Mesenchymal stem cell (in vitro differentiated cells and primary cell): ENCODE measurements at places on chromosomes 7 and 10.

DNA sequence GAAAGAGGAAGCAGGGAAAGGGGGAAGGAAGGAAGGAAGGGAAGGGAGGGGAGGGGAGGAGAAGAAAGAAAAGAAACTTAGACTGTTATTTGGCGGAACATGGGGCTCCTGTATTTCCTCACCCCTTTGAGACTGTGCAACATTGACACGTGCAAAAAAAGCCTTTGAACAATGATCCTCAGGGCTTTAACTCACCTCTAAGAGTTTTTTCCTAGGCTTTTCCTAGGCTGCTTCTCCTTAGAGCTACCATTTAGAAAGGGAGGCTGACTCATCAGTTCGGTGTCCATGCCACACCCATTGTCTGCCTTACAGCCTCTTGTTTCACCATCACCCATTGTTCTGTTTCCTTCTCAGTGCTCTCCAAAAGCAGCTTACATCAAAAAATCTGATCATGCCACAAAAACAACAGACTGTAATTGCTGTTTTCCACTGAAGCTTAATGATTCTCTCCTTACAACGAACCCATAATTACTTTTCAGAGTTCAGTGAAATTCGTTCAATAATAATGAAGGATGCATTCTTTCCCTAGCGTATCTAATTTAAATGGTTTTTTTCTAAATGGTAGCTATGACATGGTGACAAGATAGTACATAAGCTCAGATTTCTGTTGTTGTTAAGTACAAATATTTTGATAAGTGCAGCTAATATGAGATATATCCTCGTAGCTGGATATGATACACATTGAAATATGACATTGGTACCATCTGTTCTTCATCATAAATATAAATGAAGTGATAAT lies 90.8 kb downstream of the PRLHR start:
- DNase-seq = no peak

DNA sequence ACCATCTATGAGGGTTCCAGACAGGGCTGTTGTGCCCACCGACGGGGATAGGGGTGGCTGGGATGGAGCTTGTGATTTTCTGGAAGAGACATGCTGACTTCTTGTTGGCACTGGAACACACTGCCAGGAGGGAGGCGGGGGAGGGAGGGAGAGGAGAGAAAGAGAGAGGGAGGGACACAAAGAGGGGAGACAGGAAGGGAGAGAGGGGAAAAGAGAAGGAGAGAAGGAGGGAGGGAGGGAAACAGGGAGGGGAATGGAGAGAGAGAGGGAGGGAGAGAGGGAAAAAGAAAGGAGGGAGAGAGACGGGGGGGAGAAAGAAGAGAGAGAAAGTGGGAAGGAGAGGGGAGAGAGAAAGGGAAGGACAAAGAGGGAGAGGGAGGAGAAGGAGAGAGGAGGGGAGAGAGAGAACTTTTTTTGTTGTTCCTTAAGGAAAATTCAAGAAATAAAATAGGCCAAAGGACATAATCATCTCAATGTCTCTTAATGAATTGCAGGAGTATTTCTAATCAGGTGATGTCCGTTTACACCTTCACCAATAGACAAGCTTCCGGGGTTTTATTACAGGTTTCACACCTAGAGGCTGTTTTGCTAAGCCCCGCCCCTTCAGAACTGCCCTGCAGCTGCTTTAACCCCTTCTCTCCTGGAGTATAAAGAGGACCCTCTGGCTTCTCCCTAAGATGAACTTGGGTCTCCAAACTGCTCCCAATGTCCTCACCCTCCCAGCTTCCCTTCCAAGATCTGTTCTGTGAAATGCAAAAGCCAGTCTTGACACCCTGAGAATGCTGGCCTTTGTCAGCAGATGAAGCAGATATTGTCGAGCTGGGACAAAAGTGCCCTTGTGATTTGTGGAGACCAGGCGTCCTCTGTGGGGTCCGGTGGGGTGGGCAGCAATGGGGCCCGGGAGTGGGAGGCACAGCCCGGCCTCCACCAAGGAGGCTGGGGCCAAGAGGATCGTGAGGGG lies 82.0 kb upstream of the GTF2IRD1 start:
- peak; percentile 39 for DNase-seq

DNA sequence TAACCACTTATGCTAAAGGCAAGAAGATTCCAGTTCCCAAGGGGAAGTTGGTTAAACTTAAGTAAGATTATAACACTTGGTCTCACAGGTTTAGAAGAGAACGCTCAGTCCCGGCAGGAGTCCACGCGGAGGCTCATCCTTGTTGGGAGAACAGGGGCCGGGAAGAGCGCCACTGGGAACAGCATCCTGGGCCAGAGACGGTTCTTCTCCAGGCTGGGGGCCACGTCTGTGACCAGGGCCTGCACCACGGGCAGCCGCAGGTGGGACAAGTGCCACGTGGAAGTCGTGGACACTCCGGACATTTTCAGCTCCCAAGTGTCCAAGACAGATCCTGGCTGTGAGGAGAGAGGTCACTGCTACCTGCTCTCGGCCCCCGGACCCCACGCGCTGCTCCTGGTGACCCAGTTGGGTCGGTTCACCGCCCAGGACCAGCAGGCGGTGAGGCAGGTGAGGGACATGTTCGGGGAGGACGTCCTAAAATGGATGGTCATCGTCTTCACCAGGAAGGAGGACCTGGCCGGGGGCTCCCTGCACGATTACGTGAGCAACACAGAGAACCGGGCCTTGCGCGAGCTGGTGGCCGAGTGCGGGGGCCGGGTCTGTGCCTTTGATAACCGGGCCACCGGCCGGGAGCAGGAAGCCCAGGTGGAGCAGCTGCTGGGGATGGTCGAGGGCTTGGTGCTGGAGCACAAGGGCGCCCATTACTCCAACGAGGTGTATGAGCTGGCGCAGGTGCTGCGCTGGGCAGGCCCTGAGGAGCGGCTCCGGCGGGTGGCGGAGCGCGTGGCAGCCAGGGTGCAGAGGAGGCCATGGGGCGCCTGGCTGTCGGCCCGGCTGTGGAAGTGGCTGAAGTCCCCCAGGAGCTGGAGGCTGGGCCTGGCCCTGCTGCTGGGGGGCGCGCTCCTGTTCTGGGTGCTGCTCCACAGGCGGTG lies 3.8 kb downstream of the GIMAP1 start:
- DNase-seq = no peak

- peak; percentile 15 for DNase-seq
Observed at GRCh38 chr10:58475322-58476277, 37.1 kb upstream of the BICC1 start.

- DNase-seq = no peak
Observed at GRCh38 chr7:150755473-150756099, 18.4 kb downstream of the GIMAP5 start.

- DNase-seq = no peak
Observed at GRCh38 chr10:59682986-59683937, 26.4 kb downstream of the SLC16A9 start.

DNA sequence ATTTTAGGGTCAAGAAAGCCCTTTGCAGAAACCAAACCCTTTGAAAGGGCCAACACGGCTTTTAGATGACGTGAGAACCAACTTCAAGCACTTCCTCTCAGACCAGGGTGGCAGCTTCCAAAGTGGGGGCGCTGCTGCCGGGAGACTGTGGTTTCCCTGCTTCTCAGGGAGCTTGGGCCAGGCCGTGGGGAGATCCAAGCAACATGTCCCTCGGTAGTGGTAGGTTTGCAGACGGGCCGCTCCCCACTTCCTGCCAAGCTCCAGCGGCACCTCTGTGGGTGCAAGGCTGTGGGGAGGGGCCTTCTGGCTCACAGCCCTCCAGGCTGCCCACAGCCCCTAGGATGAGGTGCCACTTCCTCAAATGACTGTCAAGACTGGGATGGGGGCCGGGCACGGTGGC lies 132.4 kb downstream of the FAM53B start:
- DNase-seq = no peak

DNA sequence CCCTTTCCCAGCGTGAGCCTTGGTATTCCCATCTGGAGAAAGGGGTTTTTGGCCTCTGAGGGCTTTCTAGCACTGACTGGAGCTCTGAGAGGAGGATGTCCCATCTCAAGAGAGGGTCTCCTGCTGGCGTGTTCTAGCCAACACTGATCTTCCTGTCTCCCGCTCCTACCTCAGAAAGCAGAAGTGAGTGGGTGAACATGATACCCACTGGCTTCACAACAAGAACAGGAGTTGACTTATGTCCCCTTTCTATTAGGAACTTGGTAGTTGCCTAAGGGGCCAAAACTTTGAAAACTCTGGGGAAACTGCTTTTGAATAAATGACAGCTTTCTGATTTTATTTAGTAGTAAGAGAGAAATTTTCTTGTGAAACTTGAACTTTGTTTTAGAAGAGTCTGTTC lies 113.1 kb upstream of the ADCY1 start:
- no peak for DNase-seq

DNA sequence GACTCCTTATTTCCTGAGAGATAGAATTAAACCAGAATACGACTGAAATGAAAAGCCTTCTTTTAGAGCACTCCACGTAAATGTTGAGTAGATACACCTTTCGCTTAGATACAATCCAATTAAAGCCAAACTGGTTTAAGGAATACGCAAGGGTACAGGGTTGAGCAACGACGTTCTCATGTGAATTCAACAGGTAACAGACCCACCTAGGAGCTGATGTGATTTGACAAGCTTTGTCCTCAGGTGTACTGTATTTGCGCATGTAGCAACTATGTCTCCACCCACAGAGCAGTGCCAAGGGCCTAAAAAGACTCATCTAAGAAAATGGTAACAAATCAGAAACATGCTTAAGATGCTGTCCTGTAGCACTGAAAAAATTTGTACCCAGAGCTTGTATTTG lies 139.6 kb downstream of the GATA3 start:
- no peak for DNase-seq

GRCh38 chr10:42754155-42755027 lies 28.2 kb upstream of the BMS1 start:
- DNase-seq = peak; percentile 25

DNA sequence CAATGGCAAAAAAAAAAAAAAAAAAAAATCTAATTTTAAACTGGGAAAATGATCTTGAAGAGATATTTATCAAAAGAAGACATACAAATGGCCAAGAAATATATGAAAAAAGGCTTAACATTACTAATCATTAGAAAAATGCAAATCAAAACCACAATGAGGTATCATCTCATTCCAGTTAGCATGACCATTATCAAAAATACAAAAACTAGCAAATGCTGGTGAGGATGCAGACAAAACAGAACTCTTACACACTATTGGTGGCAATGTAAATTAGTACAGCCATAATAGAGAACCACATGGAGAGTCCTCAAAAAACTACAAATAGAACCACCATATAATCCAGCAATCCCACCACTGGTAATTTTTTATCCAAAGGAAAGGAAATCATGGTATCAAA lies 489.6 kb downstream of the TNS3 start:
- DNase-seq = no peak

DNA sequence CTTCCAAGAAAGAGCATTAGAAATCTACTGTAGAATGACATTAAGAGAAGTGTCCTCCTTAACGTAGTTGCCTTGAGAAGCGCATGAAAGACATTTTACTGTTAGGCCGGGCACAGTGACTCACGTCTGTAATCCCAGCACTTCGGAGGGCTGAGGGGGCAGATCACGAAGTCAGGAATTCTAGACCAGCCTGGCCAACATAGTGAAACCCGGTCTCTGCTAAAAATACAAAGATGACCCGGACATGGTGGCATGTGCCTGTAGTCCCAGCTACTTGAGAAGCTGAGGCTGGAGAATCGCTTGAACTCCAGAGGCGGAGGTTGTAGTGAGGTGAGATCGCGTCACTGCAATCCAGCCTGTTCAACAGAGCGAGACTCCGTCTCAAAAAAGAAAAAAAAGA lies 28.9 kb downstream of the TARP start:
- no peak for DNase-seq

DNA sequence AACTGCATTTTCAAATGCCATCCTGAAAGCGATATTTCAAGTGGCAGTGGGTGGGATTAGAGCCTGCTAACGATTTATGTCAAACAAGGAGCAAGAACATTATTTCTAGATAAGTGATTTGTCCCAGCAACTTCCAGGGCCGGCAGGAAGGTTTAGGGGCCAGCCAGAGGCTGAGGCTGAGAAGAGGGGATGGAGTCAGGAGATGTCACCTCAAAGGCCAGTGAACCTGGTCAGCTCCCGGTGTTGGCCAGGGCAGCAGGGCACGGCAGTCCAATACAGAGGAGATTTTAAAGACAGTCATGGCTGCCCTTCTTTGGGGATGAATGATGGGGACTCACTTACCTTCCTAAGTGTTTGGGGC lies 105.7 kb upstream of the PPIF start:
- no peak for DNase-seq

GRCh38 chr10:124403548-124403947 lies 15.2 kb downstream of the OAT start:
- peak; percentile 88 for DNase-seq

DNA sequence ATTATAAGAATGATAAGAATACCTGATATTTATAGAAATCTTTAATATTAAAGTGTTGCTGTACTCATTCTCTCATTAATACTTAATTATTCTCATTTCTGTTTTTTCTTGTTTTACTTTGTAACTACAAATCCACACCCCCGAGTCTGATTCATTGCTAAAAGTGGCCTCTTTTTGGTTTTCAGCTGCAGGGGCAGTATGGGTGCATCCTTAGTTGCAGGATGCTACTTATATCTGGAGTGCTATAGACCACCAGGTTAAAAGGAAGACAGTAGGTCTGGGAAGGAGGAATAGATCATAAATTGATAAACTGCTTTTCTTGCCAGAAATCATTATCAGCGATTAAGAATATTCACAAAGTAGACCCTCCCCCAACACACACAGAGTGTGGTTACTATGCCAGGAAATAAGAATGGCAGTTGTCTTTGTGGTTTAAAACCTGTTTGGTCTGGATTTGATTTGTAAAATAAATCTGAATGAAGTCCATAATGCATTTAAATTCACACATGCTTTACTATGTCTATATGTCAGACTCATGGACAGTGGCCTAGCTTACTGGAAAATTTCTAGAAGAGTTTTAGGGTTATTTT lies 96.5 kb downstream of the NRF1 start:
- no peak for DNase-seq

- DNase-seq = no peak
Observed at GRCh38 chr7:4835398-4836205, 26.2 kb downstream of the PAPOLB start.

- no peak for DNase-seq
Observed at GRCh38 chr10:30834153-30834552, 197.5 kb downstream of the ZNF438 start.

GRCh38 chr10:84155521-84155920 lies 16.2 kb downstream of the GHITM start:
- DNase-seq = no peak

DNA sequence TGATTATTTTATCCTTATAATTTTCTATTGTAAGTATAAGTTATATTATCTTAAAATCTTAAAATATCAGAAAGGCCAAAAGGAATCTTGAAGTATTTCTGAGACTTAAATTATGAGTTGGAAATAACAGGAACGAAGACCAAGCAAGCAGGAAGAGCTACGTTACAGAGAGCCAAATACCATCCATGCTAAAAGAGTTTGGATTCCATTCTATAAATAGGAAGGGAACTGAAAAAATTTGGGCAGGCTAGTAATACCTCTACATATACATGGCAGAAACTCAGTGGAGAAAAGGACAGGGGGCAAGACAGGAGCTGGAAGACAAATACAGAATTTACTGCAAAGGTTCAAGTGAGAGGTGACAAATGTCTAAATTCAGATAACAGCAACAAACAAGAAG lies 16.7 kb downstream of the ITGB1 start:
- no peak for DNase-seq

DNA sequence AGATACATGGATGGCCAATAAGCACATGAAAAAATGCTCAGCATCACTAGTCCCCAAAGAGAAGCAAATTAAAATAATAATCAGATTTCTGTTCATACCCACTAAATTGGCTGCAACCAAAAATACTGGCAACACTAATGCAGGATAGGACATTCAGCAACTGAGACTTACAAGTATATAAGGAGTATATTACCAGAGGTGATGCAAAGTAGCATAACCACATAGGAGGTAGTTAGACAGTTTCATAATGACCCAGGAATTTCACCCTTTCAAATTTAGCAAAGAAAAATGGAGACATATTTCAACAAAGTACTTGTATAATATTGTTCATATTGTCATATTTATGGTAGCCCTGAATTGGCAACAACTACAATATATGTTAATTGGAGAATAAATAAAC lies 727.8 kb downstream of the GRID1 start:
- DNase-seq = no peak
